ENCODE measurements at places on chromosomes 2 and 18. TPM values are rescaled to one million over a fixed set of nuclear protein-coding genes. Genes with fewer than 3 reads are reported as not detected.

Gene RGPD4
- polyA plus RNA-seq = not detected

Gene RAB27B
- polyA plus RNA-seq = 6.7 TPM

Gene TRPM8
- 0.14 TPM for polyA plus RNA-seq

Gene REG3G
- 0.13 TPM for polyA plus RNA-seq

Gene PLGLB2
- polyA plus RNA-seq = 0.62 TPM

Gene RAMP1
- polyA plus RNA-seq = 14.3 TPM

Gene UGT1A8
- polyA plus RNA-seq = not detected

Gene CNDP1
- polyA plus RNA-seq = 0.10 TPM

Gene ARL4C
- 8.0 TPM for polyA plus RNA-seq

Gene CCDC141
- polyA plus RNA-seq = 3.5 TPM

Gene FOXI3
- polyA plus RNA-seq = not detected

Gene CDH2
- polyA plus RNA-seq = 0.27 TPM

Gene CFAP53
- 5.0 TPM for polyA plus RNA-seq

Gene SERPINB7
- 1.6 TPM for polyA plus RNA-seq

Gene ANKRD62
- 0.12 TPM for polyA plus RNA-seq

Gene ADD2
- polyA plus RNA-seq = 0.53 TPM

Gene MARCO
- 833 TPM for polyA plus RNA-seq

Gene TUBB8B
- polyA plus RNA-seq = 0.38 TPM

Gene G6PC2
- polyA plus RNA-seq = 0.01 TPM

Gene IL36RN
- polyA plus RNA-seq = 0.01 TPM

Gene NAT8
- polyA plus RNA-seq = not detected

Gene TMEFF2
- polyA plus RNA-seq = not detected

Gene CD207
- polyA plus RNA-seq = 1.8 TPM

Gene MAPK4
- polyA plus RNA-seq = 10.7 TPM

Gene CYP27A1
- 88.9 TPM for polyA plus RNA-seq

Gene GALM
- polyA plus RNA-seq = 7.6 TPM

Gene ICOS
- 0.49 TPM for polyA plus RNA-seq

Gene ESPNL
- polyA plus RNA-seq = 0.20 TPM

Gene IL36B
- polyA plus RNA-seq = 0.05 TPM

Gene SLC9A4
- 0.09 TPM for polyA plus RNA-seq

Gene HOXD12
- polyA plus RNA-seq = not detected

Gene IL36G
- 0.14 TPM for polyA plus RNA-seq

Gene UGT1A5
- polyA plus RNA-seq = not detected

Gene SRD5A2
- polyA plus RNA-seq = 1.8 TPM
